ENCODE measurements at places on chromosomes 4 and X. TPM values are rescaled to one million over a fixed set of nuclear protein-coding genes. Genes with fewer than 3 reads are reported as not detected.

RBM47 gene
- not detected for polyA plus RNA-seq

ZCCHC18 gene
- 4.3 TPM for polyA plus RNA-seq

ZFX gene
- polyA plus RNA-seq = 12.7 TPM

TKTL2 gene
- polyA plus RNA-seq = not detected

CT47B1 gene
- not detected for polyA plus RNA-seq

HSD17B13 gene
- 0.31 TPM for polyA plus RNA-seq

GLOD5 gene
- 3.0 TPM for polyA plus RNA-seq

DOK7 gene
- polyA plus RNA-seq = not detected

SLC34A2 gene
- polyA plus RNA-seq = not detected

ITM2A gene
- 6.3 TPM for polyA plus RNA-seq

SMARCA1 gene
- 28.2 TPM for polyA plus RNA-seq

PNMA5 gene
- not detected for polyA plus RNA-seq

PROM1 gene
- polyA plus RNA-seq = not detected

AFM gene
- not detected for polyA plus RNA-seq

PNMA6F gene
- polyA plus RNA-seq = not detected

PASD1 gene
- polyA plus RNA-seq = not detected

CXCL3 gene
- polyA plus RNA-seq = not detected

LEF1 gene
- polyA plus RNA-seq = 0.65 TPM

OPN1LW gene
- not detected for polyA plus RNA-seq

XAGE1A gene
- polyA plus RNA-seq = not detected

TRIM60 gene
- not detected for polyA plus RNA-seq

PLAC1 gene
- not detected for polyA plus RNA-seq

SMIM10L2A gene
- 0.73 TPM for polyA plus RNA-seq

TRO gene
- 27.0 TPM for polyA plus RNA-seq

VGLL1 gene
- 2.1 TPM for polyA plus RNA-seq
